CMK (cell line): ENCODE measurements at places on chromosomes 12 and 14.

DNA sequence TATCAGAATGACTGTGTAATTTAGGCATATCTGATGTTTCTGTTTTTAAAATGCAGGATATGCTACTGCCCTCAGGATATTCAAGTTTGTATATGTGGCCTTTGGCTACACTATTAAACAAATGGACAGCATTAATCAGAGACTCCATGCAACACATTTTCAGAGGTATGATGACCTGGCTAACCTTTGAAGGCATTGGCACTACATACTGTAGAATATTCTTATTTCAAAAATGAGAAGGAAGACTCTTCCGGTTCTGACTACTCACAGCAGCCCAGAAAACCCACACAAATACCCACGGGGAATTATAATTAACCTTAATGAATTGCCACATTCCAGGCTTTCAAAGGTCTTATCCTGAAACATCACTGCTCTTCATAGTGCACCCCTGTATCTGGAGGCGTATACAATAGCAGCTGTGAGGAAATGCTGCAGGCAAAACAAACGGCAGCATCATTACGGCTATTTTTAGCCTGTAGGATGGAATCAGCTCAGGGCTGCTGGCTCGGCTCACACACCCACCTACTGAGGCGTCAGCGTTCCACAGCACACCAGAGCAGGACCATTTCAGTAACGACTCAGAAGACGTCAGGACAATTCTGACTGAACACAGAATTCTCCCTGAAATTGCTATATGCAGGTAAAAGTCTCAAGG is 648.5 kb downstream of the RPS29 start:
- no peak for DNase-seq

- no peak for DNase-seq
Measured at GRCh38 chr12:69840727-69841126, 15.7 kb downstream of the MYRFL start.

DNA sequence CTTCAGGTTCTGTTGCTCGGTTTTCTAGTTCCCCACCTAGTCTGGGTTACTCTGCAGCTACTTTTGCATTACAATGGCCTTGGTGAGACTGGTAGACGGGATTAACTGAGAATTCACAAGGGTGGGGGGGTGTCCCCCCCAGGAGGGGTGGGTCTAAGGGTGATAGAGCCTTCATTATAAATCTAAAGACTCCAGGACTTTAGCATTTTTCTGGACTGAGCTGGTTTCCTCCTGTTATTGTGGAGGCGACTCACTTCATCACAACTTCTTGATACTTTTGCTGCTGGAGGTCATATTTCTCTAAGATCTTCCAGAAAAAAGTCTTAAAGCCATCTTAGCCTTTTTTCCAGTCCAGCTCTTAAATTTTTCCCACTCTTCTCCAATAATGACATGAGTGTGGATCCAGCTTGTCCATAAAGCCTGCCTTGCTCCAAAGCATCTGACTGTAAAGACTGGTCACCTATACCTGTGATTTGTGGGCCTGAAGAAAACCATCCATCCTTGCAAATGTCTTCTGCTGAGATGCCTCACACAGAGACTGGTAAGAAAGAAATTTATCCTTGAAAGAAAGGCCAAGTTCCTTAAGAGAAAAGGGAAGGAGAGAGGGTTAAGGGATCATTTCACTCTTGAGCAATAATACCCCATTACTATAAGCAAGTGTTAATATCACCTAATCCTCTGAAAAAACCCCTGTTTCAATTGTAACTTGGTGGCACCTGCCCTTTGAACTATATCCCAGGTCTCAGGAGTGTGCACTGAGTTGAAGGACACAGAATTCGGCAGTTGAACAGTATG is 19.7 kb upstream of the SLC2A14 start:
- no peak for DNase-seq

DNA sequence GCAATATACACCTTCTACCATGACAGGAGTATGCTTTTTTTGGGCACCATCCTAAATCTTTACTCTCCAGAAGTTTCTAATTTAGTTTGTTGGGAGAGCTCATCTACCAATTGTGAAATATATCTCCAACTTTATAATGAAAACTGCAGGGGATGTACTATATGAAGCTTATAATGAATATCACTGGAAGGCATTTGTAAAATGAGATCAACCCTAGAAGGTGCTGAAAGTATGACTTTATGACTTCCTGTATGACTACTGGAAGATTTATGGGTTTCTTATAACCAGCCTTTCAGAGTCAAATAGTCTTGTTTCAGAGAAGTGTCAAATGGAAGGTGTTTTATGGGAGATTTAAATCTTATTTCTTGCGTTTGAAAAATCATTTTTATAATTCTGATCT is 122.9 kb downstream of the MYRFL start:
- no peak for DNase-seq

DNA sequence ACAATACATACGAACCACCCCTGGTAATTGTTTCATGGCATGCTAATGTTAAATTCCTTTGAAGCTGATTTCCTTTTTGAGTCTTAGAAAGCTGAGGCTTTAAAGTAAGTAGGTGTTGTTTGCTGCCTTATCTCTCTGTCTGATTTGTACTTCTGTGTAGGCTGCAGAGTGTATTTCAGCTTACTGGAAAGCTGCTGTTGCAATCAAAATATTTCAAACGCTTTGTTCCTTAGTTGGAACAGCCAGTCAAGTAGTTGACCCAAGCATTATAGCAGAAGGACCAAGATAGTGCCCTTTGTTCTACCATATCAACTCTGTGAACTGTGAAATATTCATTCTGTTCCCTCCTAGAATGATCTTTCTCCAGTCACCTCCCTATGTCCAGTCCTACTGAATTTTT is 3.1 kb downstream of the PKP2 start:
- DNase-seq: no peak

DNA sequence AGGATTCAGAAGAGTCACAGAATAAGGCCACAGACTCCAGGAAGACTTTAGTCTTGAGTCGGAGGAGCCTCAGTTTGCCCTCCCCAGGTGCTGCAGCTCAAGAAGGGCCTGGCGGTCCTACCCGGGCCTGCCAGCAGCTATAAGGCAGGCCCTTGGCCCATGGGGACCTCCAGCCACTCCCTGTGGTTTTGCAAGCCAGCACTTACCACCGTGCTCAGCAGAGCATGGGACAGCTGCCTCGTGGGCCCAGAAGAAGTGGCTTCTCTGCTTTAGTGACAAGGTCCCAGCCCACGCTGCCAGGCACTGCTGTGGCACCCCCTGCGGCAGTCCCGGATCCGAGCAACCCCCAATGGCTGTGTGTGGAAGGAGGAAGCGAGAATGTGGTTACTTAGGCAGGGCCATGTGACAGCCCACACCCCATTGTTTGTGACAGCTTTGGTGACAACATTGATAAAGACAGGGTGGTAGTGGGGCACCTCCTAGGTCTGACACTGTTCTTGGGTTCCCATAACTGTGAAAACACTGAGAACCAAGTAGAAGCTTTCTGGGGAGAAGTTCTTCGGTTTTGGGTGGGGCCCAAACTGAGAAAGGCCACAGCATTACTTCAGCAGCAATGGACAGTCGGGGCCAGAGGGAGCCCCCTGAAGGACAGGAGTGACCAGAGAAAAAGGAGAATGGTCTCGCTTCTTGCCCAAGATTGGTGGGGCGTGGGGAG is at the start of gene SELPLG:
SELPLG (minus strand) TSS at position 361 of the 715 bp plus-strand sequence. CDS start 9,587 bp downstream, outside the sequence.
- DNase-seq: peak; percentile 94

- no peak for DNase-seq
Measured at GRCh38 chr12:66140731-66141130, 10.2 kb upstream of the LLPH start.

DNA sequence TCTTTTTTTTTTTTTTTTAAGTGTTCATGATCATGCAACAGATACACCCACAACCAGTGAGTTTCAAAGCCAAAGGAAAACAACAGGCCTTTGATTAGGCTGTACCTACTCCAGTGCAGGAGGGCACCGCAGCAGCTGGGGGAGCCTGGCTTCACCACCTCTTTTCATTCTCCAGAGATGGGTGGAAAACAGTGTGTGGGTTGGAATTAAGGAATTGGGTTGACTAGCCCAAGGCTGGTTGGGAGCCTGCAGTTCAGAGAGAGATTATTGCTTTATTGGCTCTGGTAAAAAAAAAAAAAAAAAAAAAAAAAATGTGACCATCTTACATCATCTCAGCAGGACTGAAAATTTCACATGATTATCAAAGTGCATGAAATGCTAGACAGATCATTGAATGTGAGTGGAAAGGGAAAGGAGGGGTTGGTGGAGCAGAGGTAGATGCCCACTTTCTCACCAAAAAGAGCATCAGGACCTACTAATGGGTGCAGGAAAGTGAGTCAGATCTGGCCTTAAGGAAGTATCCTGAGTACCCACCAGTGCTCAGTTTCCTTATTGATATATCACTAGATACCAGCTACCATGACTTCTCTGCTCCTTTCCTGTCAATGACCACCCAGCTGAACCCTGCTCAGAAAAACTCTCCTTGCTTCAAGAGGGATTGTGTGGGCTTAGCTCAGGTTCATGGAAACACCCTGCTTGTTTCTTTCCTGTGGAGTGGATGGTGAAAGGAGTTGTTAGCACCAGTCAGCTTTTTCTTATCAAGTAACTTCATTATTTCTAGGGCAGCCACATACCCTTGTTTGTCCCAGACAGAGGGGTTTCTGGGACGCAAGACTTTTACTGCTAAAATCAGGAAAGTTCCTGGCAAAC is 54.8 kb upstream of the DYRK2 start:
- no peak for DNase-seq

- DNase-seq: no peak
Measured at GRCh38 chr14:99773521-99774497, 19.4 kb upstream of the EML1 start.

- DNase-seq: no peak
Measured at GRCh38 chr12:68622250-68622649, 11.6 kb downstream of the RAP1B start.

- no peak for DNase-seq
Measured at GRCh38 chr12:8950221-8950527, 729 bp upstream of the M6PR start.

GRCh38 chr12:132572106-132572505 is 38.3 kb downstream of the LRCOL1 start:
- no peak for DNase-seq

GRCh38 chr14:99822800-99823455 is 29.7 kb downstream of the EML1 start:
- DNase-seq: no peak

- no peak for DNase-seq
Measured at GRCh38 chr12:68405343-68405781, 73.2 kb upstream of the MDM1 start.

DNA sequence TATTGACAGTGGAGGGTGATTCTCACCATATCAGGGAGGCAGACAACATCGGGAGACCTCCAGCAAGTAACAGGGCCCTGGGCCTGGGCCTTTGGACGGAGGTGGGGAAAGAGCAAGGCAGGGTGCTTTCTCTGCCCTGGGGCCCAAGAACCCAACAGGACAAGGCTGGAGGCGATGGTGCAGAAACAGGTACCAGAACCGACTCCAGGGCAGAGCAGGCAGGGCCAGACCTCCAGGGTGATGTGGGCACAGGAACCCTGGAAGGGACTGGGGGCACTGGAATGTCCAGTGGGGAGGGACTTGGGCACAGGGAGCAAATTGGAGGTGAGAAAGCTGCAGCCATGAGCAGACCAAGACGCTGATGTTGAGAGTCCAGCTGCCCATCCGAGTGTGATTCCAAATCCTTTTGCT is 44.4 kb downstream of the PRMT8 start:
- DNase-seq: no peak

DNA sequence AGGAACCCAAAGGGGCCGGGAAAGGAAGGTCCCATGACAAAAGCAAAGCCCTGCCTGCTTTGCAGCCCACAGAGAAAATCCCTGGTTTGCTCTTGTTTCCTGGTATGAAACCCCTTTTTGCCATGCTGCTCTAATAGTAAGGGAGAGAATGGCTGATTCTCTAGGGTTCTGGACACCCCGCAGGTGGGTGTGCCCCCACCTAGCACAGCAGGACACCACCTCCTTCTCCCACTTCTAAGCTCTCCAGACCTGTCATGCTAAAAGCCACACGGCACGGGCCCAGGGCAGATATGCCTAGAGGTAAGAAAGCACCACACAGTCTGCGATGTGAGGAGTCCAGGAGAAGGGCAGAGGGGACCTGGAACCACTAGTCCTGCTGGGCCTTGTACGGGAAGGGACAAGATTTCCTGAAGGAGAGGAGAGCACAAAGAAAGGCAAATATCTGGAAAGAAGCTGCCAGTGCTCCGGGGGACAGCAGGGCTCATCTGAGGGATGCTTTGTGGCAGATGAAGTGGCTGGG is 113.3 kb downstream of the BCL11B start:
- no peak for DNase-seq

GRCh38 chr14:52060080-52060479 is 8.8 kb downstream of the NID2 start:
- DNase-seq: no peak

- DNase-seq: peak; percentile 50
Measured at GRCh38 chr14:62662811-62663455, 382.3 kb downstream of the KCNH5 start.

- DNase-seq: no peak
Measured at GRCh38 chr12:13230500-13230899, 34.0 kb downstream of the EMP1 start.

DNA sequence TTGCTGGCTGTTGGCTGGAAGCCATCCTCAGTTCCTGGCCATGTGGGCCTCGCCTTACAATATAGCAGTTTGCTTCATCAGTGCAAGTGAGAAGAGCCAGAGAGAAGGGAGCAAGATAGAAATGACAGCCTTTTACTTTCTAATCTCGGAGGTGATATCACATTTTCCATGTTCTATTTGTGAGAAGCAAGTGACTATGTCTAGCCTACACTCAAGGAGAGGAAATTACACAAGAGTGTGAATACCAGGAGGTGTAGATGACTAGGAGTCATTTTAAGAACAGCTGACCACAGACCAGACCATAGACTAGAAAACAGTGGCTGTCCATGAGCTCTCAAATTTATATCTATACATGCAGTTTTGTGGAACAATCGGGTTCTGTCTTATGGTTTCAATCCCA is 163.0 kb upstream of the NRXN3 start:
- DNase-seq: no peak

- peak; percentile 73 for DNase-seq
Measured at GRCh38 chr14:77641534-77642341, 25.3 kb upstream of the SPTLC2 start.

DNA sequence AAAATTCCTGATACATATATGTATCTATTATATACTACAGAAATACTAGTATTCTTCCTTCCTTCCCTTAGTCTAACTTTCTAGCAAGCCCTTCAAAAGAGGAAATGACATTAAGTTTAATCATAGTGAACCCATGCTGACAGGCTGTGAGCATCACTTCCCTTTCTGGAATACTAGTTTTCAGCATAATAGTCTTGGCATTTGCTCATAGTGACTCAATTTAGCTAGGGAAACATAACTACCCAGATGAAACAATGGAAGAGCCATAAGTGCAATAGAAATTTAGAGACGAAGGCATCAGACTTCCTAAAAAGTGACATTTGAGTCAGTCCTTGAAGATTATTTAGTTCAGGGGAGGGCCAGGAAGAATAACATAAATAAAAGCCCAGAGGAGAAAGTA is 184.5 kb upstream of the CRY1 start:
- DNase-seq: no peak

DNA sequence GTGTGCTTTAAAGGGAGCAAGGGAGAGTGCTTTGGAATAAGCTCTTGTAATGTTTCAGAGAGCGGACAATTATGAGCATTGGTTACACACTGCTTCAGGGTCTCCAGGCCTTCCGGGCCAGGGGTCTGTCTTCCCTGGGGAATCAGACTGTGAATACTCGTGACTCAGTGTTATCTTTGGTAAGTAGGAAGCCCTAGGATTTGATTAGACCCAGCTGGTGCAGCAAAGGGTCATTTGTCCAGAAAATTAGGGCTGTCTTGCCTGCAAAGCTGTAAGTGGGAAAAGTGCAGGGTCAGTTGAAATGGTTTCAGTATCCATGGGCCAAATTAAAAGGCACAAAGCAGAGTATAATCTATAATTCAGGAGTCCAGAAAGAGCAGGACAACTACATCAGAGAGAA is 475.6 kb downstream of the MED13L start:
- DNase-seq: no peak

- DNase-seq: no peak
Measured at GRCh38 chr12:98109266-98109665, 406.1 kb upstream of the TMPO start.
